T-cell (primary cell): ENCODE measurements at places on chromosomes 4 and X.

DNA sequence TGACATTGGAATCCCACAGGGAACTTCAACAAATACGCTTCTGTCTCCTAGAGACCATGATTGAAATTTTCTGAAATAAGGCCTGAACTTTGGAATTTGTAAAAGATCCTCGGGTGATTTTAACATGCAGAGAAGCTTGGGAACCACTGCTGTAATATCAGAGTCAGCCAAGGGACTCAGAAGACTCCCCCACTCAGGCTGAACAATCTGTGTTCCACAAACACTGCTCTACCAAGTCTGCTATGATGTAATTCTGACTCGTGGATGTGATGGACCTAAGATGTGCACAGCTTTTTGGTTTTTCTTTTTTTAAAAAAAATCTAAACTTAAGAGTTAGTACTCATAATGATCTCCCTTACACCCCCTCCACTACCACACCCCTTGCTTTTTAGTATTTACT lies 26.0 kb downstream of the LRP2BP start:
- H3K27me3 ChIP-seq = no peaks in the 10 kb centered on the region
- H3K27ac ChIP-seq = no peak overlapping the region
- DNase-seq = no peak
- no peaks in the 10 kb centered on the region for H3K4me1 ChIP-seq
- H3K4me3 ChIP-seq = no peak overlapping the region

- peaks cover 12% of the 10 kb centered on the region for H3K27me3 ChIP-seq
- H3K27ac ChIP-seq = no peak overlapping the region
- H3K36me3 ChIP-seq = no peaks in the 10 kb centered on the region
Observed at GRCh38 chr4:159401226-159401712, 298.4 kb downstream of the RAPGEF2 start.

DNA sequence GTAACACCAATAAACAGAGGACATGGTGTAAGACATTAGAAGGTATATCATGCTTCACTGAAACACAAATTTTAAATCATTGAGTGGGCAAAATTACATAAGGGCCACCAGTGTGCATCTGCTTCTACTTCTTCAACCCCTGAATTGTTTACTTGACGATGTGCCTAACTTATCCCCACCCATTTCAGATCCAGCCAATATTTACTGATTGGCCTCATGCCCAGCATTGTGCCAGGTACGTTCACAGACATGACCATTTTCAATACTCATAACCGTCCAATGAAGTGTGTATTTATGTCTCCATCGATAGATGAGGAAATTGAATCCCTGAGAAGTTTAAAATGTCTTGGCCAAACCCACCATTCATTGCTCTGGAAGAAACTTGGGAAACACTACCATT lies 208.3 kb upstream of the MID1 start:
- DNase-seq = no peak
- no peaks in the 10 kb centered on the region for H3K36me3 ChIP-seq
- no peak overlapping the region for H3K4me3 ChIP-seq
- no peaks in the 10 kb centered on the region for H3K4me1 ChIP-seq
- H3K27ac ChIP-seq = no peak overlapping the region

GRCh38 chrX:134547047-134547679 lies 87.2 kb downstream of the HPRT1 start:
- H3K27me3 ChIP-seq = peaks cover 60% of the 10 kb centered on the region
- no peaks in the 10 kb centered on the region for H3K36me3 ChIP-seq
- DNase-seq = no peak
- no peak overlapping the region for H3K4me3 ChIP-seq
- peaks cover 8% of the 10 kb centered on the region for H3K4me1 ChIP-seq
- H3K27ac ChIP-seq = no peak overlapping the region

DNA sequence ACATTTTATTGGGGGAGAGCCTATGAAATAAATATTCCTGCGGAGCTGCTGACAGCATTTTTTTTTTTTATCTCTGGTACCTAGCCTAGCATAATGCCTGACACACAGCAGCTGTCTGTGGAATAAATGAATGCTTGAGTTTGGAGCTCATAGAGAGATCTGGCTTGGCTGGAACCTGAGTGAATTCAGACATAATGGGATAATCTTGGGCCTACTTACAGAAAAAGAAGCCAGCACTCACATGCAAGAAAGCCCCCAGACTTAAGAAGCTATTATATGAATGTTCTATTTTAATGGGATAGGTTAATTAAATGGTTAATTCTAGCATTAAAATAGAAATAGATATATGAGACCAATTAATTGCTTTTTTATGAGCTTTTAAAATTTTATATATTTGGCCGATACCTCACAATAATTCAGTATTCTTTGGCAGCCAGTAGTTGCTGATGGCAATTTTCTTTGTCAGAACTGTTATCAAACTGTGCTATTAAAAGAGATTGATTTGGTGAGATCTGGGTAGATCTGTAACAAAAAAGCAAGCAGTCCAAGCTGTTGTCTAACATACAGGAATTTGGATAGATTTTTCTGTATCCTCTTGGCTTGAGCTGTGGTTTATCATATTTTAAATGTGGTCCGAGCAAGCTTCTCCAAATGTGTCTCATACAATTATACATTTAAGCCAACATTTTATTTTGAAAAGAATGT lies 654.2 kb downstream of the PCDH7 start:
- no peaks in the 10 kb centered on the region for H3K4me1 ChIP-seq
- H3K4me3 ChIP-seq = no peak overlapping the region
- no peak overlapping the region for H3K27ac ChIP-seq
- no peak for DNase-seq
- H3K27me3 ChIP-seq = no peaks in the 10 kb centered on the region

DNA sequence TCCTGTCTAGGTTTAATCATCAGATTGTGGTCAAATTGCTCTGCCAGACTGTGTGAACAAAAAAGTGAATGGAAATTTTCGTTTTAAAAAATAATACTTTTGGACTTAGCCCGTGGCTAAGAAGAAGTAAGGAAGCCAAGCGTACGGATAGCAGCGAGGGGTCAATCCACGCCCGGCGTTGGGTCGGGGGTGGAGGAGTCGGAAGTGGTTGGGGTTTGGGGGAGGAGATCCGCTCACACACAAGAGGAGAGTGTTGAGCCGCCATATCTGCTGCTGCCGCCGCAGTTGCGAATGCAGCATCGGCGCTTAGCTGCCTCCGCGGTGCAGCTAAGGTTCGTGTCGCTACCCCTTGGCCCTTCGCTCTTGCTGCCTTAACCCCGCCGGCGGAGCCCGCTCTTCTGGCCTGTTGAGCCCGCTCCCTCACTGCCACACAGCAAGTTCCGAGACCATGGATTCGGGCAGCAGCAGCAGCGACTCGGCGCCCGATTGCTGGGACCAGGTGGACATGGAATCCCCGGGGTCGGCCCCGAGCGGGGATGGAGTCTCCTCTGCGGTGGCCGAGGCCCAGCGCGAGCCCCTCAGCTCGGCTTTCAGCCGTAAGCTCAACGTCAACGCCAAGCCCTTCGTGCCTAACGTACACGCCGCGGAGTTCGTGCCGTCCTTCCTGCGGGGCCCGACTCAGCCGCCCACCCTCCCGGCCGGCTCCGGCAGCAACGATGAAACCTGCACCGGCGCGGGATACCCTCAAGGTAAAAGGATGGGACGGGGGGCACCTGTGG lies at the start of gene GSPT2:
Gene GSPT2 (plus strand): TSS at position 264 of the 779 bp plus-strand sequence. CDS start 185 bp downstream, at position 449.
- no peaks in the 10 kb centered on the region for H3K36me3 ChIP-seq
- H3K4me1 ChIP-seq = peaks cover 9% of the 10 kb centered on the region
- DNase-seq = peak; percentile 30
- peak within 1 kb of the TSS; percentile 74 for H3K4me3 ChIP-seq
- H3K27ac ChIP-seq = peak within 1 kb of the TSS; percentile 69

DNA sequence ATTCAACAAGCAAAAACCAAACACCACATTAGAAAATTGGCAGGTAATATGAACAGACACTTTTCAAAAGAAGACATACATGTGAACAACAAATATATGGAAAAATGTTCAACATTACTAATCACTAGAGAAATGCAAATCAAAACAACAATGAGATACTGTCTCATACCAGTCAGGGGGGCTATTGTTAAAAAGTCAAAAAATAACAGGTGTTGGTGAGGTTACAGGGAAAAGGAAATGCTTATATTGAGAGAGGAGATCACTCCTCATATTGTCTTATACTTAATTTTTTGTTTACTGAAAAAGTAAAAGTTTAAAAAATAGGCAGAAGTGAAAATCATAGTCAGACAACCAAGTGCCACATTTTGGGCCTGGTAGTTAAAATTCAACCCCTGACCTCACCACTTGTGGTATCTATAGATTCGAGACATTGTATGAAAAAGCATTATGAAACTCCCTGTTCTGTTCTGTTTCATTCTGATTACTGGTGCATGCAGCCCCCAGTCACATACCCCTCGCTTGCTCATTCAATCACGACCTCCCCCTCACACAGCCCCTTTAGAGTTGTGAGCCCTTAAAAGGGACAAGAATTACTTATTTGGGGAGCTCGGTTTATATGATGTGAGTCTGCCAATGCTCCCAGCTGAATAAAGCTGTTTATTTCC lies 153.7 kb upstream of the FGF16 start:
- H3K27ac ChIP-seq = no peak overlapping the region
- H3K4me1 ChIP-seq = no peaks in the 10 kb centered on the region
- DNase-seq = no peak

GRCh38 chr4:146134761-146135445 lies 40.6 kb upstream of the LSM6 start:
- no peak overlapping the region for H3K4me3 ChIP-seq
- peaks cover 10% of the 10 kb centered on the region for H3K27me3 ChIP-seq
- H3K27ac ChIP-seq = no peak overlapping the region
- H3K4me1 ChIP-seq = no peaks in the 10 kb centered on the region

- DNase-seq = no peak
- no peak overlapping the region for H3K4me3 ChIP-seq
Observed at GRCh38 chrX:16196829-16197228, 29.5 kb downstream of the MAGEB17 start.

GRCh38 chrX:76802708-76803107 lies 375.2 kb downstream of the MAGEE1 start:
- H3K27me3 ChIP-seq = no peaks in the 10 kb centered on the region
- DNase-seq = no peak
- H3K36me3 ChIP-seq = no peaks in the 10 kb centered on the region
- no peaks in the 10 kb centered on the region for H3K4me1 ChIP-seq

DNA sequence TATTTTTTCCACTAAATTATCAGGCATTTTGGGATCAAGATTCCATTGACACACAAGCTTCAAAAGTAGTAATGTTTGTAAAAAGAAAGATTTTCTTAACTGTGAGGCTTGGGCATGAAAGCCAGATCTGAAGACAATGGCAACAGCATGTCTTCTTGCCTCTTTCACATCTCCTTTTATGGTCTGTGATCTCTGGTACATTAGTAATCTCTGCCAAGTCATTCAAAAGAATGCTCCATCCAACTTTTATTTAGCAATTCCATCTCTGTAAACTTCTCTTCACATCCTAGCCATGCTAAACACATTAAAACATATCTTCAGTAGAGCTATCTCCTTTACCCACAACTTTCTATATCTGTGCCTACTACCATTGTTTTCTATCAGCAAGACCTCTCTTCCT lies 465.4 kb downstream of the FAT4 start:
- no peak for DNase-seq
- no peaks in the 10 kb centered on the region for H3K4me1 ChIP-seq
- H3K27ac ChIP-seq = no peak overlapping the region
- no peaks in the 10 kb centered on the region for H3K27me3 ChIP-seq

DNA sequence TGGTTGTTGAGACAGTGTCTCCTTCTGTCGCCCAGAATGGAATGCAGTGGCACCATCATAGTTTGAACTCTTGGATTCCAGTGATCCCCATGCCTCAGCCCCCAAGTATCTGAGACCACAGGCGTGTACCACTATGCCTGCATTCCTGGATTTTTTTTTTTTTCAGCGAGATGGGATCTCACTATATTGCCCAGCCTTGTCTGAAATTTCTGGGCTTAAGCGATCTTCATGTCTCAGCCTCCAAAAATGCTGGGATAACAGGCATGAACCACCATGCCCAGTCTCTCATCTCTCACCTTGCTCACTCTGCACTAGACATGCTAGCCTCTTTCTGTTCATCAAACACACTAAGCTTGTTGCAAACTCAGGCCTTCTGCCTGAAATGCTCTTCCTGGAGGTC lies 104.1 kb downstream of the UBE2K start:
- H3K36me3 ChIP-seq = no peaks in the 10 kb centered on the region
- no peak overlapping the region for H3K4me3 ChIP-seq
- H3K27me3 ChIP-seq = peaks cover 3% of the 10 kb centered on the region
- H3K27ac ChIP-seq = no peak overlapping the region
- DNase-seq = no peak

GRCh38 chr4:178423366-178423765 lies 981.1 kb upstream of the AGA start:
- H3K27me3 ChIP-seq = no peaks in the 10 kb centered on the region
- no peak for DNase-seq
- H3K36me3 ChIP-seq = no peaks in the 10 kb centered on the region
- H3K4me3 ChIP-seq = no peak overlapping the region

DNA sequence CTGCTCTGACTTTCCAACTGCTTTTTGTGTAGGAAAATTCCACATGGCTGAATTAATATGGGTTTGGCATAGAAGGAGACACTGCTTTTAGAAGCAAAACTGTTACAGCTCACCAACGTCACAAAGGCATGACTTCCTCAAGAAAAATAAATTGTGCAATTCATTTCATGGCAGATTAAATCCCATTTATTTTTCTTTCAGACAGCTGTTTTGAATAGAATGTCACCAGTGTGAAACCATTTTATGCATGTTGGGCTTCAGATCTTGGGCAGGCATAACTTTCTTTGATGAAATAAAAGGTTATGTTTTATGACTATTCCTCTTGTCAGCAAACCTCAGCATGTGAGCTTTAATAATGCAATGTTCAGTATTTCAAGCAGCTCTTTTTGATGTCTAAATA lies 542.8 kb downstream of the GALNTL6 start:
- no peaks in the 10 kb centered on the region for H3K4me1 ChIP-seq
- H3K36me3 ChIP-seq = no peaks in the 10 kb centered on the region
- H3K27ac ChIP-seq = no peak overlapping the region
- H3K4me3 ChIP-seq = no peak overlapping the region
- no peaks in the 10 kb centered on the region for H3K27me3 ChIP-seq

DNA sequence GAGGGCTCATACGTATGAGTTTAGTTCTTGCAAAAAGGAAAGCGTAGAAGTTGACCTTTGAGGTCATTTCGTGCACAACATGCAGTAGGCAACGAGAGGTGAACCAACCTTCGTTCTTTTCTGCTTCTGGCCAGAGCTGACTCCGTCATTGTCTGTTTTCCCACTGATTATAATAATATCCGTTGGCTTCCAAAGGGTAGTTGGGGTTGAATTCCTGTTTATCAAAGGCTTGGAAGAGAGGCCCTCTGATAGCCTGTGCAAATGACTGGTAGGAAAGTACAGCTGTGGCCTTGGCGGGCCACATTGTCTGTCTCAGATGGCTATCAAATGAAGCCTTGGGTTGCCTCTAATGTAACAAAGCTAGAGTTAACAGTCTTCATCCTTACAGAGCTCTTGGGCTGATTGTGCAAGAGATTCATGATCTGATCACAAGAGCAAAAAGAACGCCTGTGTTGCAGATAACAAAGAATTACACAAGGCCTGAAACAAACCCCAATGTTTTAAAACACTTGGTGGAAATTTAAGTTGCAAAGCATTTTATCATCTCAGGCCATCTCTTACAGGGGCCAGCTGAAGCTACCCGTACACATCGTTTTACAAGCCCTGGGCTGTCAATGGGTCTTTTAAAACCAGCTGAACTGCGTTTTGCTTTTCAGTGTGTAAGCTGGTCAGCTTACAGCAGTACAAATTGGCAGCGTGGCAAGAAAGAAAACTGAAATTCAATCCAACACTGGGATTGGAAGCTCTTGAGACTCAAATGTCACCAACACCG lies 46.1 kb upstream of the FAM9C start:
- H3K27me3 ChIP-seq = no peaks in the 10 kb centered on the region
- peak overlapping the region; percentile 17 for H3K4me3 ChIP-seq
- peak overlapping the region; percentile 100 for H3K27ac ChIP-seq
- peaks cover 53% of the 10 kb centered on the region for H3K4me1 ChIP-seq
- no peaks in the 10 kb centered on the region for H3K36me3 ChIP-seq

- no peaks in the 10 kb centered on the region for H3K4me1 ChIP-seq
- no peaks in the 10 kb centered on the region for H3K36me3 ChIP-seq
- DNase-seq = no peak
- peaks cover 11% of the 10 kb centered on the region for H3K27me3 ChIP-seq
- H3K27ac ChIP-seq = no peak overlapping the region
- no peak overlapping the region for H3K4me3 ChIP-seq
Observed at GRCh38 chrX:70826715-70827114, 81.8 kb downstream of the TEX11 start.
